Activated T-helper 1 cell treated with anti-CD3 and anti-CD28 coated beads, Interleukin-2, amount 50 U/mL, for 16 hours (primary cell): ENCODE measurements at places on chromosomes 6 and 20.

DNA sequence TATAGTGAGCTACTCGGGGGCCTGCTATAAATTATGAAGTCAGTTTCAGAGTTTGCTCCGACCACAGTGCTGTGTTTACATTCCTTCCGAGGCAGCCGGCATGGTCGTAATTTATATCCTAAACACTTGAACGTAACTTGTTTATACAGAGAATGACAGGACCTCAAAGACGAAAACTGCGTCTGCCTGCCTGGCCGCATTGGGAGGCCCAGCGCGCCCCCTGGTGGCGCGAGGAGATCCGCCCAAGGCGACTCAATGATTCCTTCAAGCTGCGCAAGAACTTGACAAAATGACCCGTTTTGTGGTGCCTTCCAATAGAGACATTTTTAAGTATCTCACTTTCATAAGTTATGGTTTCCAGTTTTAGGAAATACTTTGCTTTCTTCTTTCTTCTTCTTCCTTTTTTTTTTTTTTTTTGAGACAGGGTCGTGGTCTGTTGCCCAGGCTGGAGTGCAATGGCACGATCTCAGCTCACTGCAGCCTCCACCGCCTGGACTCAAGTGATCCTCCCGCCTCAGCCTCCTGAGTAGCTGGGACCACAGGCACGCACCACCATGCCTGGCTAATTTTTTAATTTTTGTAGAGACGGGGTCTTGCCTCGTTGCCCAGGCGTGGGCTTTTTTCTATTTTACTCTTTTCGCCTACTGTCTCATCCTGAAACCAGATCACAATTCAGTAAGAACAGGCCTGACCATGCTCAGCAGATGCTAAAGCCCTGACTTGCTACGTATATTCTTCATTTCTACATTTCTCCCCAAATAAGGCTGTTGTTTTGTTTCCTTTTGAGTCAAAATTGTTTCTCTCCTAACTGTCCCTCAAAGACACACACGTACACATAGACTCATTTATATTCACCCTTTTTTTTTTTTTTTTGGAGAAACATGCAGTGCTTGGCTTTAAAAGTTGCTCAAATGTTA, 7.8 kb downstream of the FOXF2 start:
- DNase-seq, result peak; percentile 53

DNA sequence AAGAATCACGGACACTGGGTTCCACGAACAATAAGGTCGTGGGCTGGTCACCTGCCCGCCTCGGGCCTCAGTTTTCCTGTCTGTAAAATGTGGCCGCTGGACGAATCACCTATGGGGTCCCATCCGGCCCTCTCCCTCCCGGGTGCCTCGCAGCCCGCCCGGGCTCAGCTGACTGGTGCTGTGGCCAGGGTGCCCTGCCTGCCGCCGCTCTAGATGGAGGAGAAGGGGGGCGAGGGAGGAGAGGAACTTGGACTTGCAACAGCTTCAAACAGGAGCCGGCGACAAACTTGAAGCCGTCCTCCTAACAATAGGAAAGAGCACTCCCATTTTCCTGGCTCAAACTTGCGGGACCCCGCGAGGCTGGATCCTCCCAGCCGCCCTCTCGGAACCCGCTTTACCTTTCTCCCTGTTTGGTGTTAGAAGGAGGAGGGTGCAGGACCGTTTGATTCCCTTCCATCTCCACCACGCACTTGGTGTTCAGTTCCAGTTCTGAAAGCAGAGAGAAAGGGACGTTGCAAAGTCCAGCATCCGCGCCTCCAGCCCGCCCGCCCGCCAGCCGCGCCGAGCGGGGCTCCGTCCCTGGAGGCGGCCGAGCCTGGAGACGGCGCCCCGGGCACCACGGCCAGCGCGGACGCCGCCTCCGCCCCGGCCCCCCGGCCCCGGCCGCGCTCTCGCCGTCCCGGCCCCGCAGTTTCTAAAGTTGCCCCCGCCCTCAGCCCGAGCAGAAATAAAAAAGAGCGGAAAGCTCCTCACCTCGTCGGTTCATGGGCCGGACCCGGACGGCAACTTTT, 584 bp downstream of the KIF13A start:
- no peak for DNase-seq

DNA sequence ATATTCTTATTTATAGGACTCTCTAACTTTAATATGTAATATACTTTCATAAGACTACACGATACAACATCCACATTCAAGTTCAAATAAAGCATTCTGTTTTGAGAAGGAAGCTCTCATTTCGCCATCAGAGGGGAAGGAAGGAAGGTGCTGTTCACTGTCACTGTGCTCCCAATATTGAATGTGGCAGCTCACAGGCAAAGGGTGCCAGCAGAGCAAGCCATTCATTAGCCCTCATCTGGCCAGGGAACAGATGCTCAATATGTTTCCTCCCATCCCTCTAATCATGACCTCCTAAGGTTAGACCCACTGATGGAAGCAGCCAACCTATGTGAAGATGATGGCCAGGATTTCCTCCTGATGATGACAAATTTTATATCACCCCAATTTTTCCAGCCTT, 154.4 kb downstream of the DST start:
- DNase-seq, result no peak

DNA sequence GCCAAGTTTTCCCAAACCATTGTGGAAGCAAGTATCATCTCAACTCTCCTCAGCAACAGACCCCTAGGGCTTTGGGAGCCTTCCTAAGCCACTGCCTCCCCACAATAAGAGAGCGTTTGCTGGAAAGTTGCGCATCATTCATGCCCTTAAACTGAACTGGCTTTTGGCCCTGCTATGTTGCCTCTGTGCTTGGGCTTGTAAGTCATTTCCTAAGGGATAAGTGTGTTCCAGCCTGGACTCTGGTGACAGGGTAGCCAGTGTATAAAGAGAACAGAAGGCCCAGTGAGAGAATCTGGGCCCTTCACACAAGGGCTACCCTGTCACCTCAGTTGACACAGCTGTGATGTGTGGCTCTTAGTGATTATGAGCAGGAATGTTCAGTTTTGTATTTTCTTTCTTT, 77.8 kb downstream of the COL9A1 start:
- no peak for DNase-seq

DNA sequence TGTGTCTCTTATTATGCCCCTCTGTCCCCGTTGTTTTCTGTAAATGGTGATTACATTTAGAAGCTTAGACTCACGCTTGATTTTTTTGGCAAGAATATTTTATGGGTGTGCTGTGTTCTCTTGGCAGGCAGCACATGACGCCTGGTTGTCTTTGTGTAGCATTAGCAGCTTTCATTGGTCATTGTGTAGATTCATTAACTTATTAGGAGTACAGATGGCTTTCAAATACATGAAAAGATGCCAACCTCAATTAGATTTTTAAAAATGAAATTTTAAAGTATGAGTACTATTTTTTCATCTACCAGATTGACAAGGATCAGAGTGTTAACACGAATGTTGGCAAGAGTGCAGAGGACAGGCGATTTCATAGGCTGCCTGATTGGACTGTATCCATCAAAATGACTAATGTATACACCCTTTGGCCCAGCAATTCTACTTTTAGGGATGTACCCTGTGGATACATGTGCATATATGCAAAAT, 15.2 kb downstream of the COX4I2 start:
- DNase-seq, result no peak

DNA sequence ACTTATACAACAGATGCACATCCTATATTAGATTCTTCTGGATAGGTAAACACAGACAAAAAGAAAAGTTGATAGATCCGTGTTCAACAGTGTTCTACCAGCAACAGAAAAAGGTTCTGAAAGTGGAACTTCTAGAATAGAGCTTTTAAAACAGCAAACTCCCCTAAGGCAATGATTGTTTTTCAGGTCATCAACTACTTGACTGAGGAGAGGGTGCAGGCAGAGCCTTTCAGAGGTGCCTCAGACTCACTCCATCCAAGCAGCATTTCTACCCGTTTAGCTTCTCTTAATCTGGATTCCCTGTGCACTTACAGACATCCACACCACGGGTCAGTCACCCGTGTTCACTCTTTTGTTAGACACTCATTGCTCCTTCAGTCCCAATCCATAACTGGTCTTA, 28.9 kb downstream of the FYN start:
- no peak for DNase-seq

GRCh38 chr6:77205936-77206335, 257.4 kb downstream of the HTR1B start:
- no peak for DNase-seq

DNA sequence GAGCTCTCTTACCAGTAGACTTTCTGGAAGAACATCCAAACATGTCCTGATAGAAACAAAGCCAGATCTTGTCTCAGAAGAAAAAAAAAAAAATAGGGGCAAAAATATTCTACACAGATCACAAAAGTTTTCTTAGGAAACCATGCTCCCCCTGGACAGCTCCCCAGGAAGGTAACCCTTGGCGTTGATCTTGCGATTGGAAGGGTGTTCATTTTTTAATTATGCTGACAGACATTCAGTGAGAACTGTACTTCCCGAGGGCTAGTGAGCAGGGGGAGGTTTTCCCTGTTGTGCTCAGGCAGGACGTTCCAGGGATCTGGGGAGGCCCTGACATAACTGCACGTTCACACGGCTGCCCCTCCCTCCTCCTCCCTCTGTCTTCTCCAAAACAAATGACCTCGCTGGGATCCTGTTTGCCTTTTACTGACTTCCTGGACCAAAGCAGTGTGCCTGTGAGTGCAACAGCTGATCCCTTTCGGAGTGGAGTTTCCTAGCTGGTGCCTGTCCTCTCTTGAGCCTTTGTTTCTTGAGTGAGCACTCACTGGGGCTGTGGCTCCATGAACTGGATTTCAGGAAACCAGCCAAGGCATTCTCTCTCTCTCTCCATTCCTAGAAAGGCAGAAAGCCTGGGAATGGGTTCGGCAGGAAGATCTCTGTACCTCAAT, 46.7 kb downstream of the MARCKS start:
- no peak for DNase-seq
